ENCODE measurements at places on chromosomes 4 and X. TPM values are rescaled to one million over a fixed set of nuclear protein-coding genes. Genes with fewer than 3 reads are reported as not detected.

EMCN gene
- 3.3 TPM for total RNA-seq

ETDA gene
- total RNA-seq: not detected

EGFL6 gene
- total RNA-seq: not detected

TMA16 gene
- total RNA-seq: 30.8 TPM

BRCC3 gene
- 12.4 TPM for total RNA-seq

TBC1D9 gene
- 38.8 TPM for total RNA-seq

IL3RA gene
- not detected for total RNA-seq

ATP2B3 gene
- total RNA-seq: 0.39 TPM

- DNase-seq: no peak
Observed at GRCh38 chr4:175954685-175955084, 111.0 kb upstream of the WDR17 start.

GRCh38 chr4:101367201-101367600, 19.9 kb upstream of the PPP3CA start:
- DNase-seq: no peak

DNA sequence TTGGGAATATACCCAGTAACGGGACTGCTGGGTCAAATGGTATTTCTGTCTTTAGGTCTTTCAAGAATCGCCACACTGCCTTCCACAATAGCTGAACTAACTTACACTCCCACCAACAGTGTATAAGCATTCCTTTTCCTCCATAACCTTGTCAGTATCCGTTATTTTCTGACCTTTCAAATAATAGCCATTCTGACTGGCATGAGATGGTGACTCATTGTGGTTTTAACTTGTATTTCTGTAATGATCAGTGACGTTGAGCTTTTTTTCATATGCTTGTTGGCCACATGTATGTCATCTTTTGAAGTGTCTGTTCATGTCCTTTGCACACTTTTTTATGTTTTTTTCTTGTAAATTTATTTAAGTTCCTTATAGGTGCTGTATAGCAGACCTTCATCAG, 81.2 kb downstream of the ADAM29 start:
- no peak for DNase-seq

- DNase-seq: no peak
Observed at GRCh38 chr4:7651461-7651921, 216.8 kb upstream of the PSAPL1 start.

DNA sequence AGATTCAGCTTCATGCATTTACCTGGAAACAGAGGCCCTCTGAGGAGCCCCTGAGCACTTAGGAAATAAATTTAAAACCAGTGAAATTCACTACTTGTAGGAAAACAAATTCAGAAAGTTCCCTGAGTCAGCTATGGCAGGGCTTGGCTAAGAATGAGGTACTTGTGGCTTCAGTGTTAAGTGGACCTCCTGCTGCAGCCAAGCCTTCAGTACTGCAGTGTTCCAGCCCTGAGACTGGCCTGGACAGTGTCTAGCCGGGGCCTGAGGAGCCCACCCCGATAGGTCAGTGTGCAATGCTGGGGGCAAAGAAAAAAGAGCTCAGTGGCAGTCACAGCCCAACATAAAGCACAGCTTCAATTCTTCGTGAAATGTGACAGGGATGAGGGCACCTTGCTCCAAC, 41.9 kb downstream of the F11 start:
- DNase-seq: no peak

- no peak for DNase-seq
Observed at GRCh38 chr4:159685340-159686092, 582.6 kb downstream of the RAPGEF2 start.

DNA sequence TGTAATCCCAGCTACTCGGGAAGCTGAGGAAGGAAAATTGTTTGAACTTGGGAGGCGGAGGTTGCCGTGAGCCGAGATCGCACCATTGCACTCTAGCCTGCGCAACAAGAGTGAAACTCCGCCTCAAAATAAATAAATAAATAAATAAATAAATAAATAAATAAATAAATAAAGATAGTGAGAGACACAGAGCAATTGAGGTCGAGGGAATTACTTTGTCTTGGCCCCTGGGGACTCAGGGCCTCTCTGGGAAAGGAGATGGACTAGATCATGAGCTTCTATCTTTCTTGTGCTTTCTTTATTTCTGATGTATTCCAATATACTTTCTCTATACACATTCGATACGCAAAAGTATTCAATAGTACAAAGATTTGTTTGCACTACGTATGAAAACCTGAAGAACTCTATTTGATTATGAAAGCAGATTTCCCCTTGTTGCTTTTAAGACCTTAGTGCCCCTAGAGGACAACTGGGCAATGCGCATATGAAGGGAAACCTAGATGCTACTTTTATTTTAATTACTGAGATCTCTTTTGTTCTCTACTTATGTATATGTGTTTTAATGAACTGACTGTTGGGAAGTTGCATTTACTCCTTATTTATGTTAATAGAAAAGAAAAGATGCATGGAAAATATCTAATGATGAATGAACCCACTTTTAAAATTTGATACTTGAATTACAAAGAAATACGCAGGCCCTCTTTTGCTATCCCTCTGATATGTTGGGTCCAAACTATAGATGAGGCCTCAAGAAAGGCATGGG, 12.8 kb upstream of the ELOVL6 start:
- DNase-seq: no peak

DNA sequence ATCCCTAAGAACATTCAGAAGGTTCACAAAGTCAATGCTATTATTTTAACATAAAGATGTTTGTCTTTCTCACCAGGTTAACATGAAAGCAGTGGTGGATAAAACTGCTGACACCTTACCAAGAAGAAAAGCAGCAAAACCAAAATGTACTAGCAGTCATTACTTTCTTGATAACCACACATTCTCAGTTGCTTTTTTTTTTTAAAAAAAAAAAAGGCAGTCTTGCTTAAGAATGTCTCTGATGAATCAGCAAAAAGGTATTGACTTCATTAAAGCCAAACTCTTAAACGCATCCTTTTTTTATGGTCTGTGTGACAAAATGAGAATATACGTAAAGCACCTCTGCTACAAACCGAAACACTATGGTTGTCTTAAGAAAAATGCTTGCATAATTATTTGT, 31.9 kb downstream of the CDKL2 start:
- DNase-seq: no peak

GRCh38 chr4:829291-829690, 3.4 kb upstream of the CPLX1 start:
- DNase-seq: no peak

DNA sequence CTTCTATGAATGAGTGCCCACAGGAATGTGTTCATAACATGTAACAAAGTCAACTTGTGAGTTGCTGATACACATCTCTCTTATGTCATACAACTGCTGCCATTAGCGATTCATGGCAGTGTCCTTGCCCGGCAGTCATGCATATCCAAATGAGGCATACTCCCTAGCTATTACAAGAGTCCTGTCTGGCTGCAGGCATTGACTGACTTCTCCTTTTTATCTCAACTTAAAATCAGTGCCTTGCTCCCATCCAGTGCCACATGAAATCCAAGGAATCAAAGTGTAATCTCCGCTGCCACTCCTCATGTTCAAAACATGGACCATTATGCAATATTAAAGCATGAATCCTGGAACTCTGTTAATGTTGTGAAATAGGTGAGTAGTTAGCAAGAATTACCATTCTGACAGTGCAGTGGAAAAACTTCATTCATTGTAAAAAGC, 348.9 kb upstream of the FTHL17 start:
- DNase-seq: no peak

DNA sequence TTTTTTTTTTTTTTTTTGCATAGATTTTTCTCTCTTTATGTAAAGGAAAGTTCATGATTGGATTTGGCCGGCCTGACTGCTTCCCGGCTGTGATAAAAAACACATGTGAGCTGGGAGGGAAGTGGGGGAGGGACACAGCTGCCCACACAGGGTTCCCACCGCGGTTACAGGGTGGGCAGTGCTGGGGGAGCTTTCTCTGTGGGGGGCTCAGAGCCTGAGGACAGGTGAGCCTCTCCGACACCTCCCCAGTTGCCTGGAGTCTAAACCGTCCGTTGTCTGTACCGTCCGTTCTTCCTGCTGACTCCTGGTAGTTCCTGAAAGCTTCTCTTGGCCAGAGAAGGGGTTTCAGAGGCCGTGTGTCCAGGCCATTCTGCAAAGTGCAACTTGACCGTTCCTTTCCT, 21.8 kb downstream of the SHOX start:
- DNase-seq: no peak

GRCh38 chr4:48428926-48429325, 54.2 kb upstream of the SLC10A4 start:
- DNase-seq: no peak

DNA sequence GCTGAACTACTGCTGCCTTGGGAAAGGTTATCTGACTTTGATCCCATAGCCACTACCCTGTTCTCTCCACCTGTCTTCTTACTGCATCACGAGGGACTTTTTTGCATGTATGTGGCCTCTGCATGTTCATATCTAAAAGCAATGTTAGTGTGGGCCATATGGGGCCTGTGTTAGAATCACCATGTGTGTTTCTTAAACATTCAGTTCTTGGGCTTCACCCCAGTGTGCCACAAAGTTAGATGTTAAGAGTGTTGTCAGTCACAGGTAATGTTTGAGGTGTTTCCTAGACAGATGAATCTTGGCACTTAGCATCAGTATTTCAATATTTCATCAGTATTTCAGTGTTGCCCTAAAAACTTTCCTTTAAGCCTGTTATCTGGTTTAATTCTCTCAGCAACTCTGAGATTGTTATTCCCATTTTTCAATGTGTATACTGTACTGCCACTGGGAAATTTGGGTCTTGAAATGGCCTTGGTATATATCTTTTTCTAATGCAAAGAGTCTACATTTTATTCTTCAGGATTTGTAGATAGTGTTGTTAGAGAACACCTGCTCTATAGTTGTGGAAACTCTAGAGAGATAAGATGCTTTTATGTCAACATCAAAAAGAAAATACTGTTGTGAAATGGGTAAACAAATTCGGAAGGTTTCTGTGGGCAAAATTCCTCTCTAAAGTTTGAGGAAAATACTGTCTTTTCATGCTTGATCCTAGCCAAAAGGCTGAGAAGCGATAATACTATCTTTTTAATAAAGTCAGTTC, 259.7 kb downstream of the BMPR1B start:
- DNase-seq: no peak

DNA sequence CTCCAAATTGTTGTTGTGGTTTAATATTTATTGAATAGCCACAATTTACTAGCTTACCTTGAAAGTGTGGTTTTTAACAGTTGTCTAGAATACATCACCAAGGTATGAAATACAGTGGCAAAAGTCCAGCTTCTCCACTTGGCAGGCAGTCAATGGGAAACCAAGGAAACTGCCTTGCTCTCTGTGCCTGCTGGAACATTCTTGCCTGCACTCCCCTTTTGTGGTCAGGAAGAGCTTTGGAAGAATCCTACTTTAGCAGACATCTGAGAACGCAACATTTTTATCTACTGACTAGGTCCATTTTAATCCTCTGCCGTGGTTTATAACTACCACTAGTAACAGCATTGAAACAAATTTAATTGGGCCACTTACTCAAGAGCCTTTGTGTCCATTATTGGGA, 64.5 kb downstream of the TENM3 start:
- no peak for DNase-seq

GRCh38 chrX:136157187-136157586, 9.9 kb downstream of the FHL1 start:
- DNase-seq: no peak

DNA sequence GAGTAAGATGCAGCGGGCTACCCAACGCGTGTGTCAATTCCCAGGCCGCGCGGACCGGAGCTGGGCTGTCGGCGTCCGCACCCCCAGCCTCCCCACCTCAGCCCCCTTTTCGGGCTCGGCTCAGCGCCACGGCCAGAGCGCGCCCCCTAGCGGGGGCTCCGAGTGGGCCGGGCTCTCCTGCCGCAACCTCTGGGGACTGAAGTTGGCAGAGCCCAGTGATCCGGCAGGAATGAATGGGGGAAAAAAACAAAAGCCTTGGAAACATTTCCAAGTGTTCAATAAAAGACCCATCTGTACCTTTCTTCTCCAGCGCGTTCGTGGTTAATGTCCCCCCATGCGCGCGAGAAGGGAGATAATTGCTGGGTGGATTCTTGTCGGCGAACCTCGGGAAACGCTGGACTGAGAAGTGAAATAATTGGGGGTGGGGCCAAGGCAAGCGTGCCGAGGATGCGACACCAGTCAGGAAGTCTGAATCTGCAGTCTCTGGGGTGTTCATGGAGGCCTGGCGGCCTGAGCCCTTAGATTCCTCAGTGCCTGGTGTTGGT, 5.2 kb upstream of the ARX start:
- DNase-seq: no peak

DNA sequence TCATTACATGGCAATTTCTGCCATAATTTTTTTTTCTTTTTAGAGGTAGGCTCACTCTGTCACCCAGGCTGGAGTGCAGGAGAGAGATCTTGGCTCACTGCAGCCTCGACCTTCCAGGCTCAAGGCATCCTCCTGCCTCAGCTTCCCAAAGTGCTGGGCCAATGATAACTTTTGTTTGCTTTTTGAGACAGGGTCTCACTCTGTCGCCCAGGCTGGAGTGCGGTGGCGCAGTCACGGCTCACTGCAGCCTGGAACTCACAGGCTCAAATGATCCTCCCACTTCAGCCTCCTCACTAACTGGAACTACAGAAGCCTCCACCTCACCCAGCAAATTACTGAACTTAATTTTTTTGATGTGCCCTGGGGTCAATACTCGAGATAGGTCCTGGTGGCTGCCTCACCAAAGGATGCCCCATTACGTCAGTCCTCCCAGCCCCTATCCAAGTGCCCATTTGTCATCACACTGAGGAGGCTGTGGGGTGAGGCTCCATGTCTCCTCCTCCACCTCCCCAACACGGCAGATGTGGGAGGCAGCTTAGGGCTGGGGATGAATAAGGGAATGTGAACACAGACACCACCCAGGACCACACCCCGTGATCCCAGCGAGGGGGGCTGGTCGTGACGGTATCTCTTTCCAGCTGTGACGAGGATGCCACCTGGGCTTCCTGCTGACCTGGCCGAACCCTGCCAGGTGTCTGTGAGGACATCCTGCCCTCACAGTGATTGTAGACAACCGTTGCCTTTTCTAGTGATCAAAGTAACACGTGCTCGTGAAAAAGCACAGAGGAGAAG, 12.4 kb upstream of the NKX1-1 start:
- DNase-seq: peak; percentile 82

DNA sequence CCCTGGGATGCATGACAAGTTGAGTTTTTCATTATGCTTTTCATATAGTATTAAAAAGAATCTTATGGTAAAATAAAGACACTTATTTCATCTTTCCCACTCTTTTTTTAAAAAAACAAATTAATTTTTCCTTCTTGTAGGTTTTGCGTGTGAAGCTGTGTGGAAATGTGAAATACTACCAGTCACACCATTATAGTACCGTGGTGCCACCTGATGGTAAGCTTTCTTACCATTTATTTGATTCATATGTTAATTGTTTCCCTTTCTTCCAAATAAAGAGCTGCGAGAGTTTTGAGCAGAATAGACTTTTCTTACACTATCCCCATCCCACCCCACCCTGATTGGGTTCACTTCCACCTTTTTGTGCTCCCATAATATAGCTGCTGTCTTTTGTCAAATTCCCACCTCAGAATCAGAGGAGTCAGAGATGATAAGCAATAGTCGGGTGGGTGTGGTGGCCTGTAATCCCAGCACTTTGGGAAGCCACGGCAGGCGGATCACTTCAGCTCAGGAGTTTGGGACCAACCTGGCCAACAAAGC, 44.3 kb downstream of the CASP6 start:
- DNase-seq: no peak
